ENCODE measurements at places on chromosomes 13 and 19. TPM values are rescaled to one million over a fixed set of nuclear protein-coding genes. Genes with fewer than 3 reads are reported as not detected.

Gene C19orf85
- 3.1 TPM for polyA plus RNA-seq

Gene IGFL2
- polyA plus RNA-seq: not detected

Gene SIRT6
- 39.6 TPM for polyA plus RNA-seq

Gene NTF4
- not detected for polyA plus RNA-seq

Gene DIRAS1
- 64.5 TPM for polyA plus RNA-seq

Gene ETV2
- polyA plus RNA-seq: 5.6 TPM

Gene EPS8L1
- 5.5 TPM for polyA plus RNA-seq

Gene ZNF426
- 6.5 TPM for polyA plus RNA-seq

Gene ZNF568
- 6.1 TPM for polyA plus RNA-seq

Gene BCKDHA
- 53.0 TPM for polyA plus RNA-seq

Gene PCDH9
- polyA plus RNA-seq: 9.9 TPM

Gene DHRS12
- polyA plus RNA-seq: 18.6 TPM

Gene SOX1
- 98.5 TPM for polyA plus RNA-seq

Gene OSCAR
- polyA plus RNA-seq: 0.81 TPM

Gene CGB5
- polyA plus RNA-seq: not detected

GRCh38 chr13:59601993-59602392 is 561.7 kb downstream of the DIAPH3 start:
- no peak for DNase-seq

DNA sequence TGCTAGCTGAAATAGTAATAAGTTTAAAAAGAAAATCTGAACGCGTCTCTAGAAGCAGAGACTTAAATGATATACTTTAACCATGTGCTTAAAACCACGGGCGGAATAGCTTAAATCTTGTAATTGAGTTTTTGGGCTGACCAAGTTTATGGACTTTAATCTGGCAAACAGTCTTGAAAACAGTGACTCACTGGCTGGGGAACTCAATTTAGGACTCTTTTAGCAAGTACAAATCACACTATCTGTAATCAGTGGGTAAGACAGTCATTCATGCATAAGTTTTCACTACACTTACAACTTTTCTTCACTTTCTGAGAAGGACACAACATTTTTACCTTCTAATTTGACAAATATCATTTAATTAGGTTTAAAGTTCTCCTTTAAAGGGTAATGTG is 26.8 kb downstream of the ZNF627 start:
- DNase-seq: no peak

DNA sequence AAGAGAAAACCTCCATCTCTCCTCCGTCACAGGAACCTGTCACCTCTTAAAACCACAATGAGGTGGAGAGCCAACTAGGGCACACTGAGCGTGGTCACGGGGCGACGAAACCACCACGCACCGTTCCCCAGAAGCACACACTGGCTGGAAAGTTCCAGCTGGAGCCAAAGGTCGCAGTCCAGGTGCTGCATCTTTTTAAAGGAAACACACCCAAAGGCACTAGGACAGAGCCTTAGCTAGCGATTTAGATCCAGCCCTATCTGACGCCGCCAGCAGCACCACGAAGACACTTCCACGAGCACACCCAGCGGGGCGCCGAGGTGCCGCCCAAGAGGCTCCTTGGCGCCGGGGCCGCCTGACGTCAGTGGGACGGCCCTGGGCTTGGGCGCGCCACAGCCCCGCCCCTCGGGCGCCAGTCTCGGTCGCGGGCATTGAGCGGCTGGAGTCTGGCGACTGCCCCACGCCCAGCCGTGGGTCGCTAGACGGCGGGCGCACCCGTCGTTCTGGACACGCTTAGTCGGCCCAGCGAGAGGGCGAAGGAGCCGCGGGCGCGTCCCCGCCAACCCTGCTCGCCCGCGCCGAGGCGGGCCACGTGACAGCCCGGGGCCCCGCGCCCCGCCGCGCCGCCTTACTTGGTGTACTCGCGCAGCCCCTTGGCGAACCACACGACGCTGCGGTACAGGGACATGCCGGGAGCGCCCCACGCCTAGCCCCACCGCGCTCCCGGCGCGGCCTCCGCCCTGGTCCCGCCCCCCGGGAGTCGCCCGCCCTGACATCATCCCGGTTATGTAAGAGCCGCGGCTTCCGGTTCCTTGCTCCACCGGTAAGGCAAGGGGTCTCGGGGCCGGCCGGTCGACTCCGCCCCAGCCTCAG is at the start of gene DHRS12:
Gene DHRS12 (minus strand): TSS at position 742 of the 873 bp plus-strand sequence. CDS start 4,504 bp downstream, outside the sequence.
- DNase-seq: peak; percentile 87

GRCh38 chr19:31533114-31533513 is 183.9 kb upstream of the TSHZ3 start:
- DNase-seq: no peak

DNA sequence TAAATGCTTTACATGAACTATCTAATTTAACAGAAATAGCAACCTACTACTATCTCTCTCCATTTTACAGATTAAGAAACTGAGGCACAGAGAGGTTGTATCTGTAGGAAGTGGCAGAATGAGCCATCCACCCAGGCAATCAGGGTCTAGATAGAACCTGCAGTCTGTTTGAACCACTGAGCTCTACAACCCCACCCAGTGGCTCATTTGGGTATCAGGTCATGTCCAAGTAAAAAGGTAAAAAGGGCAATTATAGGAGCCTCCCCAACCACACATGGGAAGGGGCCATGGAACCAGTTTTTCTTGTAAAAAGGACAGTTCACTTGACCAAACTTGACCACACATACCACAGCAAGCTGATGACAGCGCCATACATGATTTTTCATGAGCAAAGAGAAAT is 92.9 kb upstream of the SGCG start:
- DNase-seq: no peak

GRCh38 chr13:22432690-22433089 is 748.1 kb upstream of the SGCG start:
- DNase-seq: no peak

- no peak for DNase-seq
Observed at GRCh38 chr19:46841458-46842083, 9.1 kb downstream of the AP2S1 start.

GRCh38 chr13:22080832-22081231 is 410.0 kb downstream of the FGF9 start:
- no peak for DNase-seq

DNA sequence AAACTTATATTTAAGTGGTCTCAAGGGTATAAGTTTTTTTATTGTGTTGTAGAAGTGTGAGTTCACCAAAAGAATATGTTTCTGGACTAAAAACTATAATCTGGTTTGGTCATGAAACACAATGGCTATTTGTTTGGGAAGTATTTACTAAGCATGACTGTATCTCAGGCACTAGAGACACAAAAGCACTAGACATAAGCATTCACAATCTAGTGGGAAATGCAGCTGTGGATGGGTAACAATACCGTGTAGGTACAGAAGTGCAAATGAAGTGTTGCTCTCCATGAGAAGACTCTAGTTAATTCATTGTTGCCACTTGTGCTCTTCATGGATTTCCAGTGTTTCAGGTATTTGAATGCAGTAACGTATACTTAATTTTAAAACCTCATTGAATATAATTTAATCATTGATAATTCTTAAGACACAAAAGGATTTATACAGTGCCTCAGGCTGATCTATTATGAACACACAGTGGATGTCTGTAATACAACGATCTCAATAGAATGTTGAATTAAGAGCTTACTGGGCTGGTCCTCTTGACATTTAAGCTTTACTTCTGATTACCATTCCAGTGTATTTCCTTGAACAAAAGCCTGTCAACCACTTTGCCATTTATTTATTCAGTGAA is 50.9 kb downstream of the TPT1 start:
- no peak for DNase-seq

DNA sequence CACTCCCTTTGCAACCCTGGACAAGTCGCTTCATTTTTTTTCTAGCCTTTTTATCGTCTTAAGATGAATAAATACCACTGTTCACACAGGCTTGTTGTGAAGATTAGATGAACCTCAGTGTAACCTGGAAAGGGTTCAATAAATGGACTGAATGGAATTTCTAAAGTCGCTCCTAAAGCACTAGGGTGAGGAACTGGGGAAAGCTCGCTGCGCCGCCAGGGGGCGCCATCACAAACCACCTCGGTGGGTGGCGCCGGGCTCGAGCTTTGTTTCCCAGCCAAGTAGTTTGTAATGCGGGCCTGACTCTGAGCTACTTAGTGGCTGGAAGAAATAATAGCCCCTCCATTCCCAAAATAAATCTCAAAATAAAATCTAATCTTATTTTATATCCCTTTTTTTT is 2.2 kb upstream of the CEACAM6 start:
- no peak for DNase-seq

- peak; percentile 71 for DNase-seq
Observed at GRCh38 chr19:18762125-18763023, 28.7 kb downstream of the COMP start.

- DNase-seq: peak; percentile 37
Observed at GRCh38 chr19:15379999-15380647, 536 bp upstream of the AKAP8 start.

DNA sequence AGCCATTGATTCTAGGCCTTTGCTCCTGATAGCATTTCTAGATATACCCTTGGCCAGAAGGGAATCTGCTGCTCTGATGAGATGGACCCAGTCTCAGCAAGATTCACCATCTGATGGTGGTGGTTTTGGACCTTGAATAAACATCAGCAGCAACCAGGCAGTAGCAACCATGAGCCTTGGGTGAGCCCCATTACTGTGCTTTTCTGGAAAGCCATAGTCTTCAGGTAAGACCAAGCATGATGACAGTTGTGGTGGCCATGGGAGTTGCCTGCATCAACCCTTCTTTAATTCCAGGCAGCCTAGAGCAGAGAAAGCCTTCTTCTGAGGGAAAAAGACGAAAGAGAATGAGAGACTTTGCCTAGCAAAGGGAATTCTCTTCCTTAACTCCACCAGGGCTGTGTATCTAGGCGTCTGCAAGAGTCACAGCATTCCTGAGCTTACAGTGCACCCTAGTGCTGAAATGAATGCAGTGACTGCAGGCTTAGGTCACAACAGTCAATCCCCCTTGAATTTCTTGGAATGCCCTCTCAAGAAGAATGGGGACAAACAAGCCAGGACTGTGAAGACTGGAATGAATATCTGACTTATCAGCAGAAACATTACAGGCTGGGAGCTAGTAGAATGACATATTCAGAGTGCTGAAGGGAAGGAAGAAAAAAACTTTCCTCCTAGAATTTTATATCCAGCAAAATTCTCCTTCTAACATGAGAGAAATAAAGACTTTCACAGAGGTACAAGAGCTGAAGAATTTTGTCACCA is 942.4 kb upstream of the PCDH20 start:
- no peak for DNase-seq

- no peak for DNase-seq
Observed at GRCh38 chr13:20177049-20177831, 15.5 kb downstream of the GJB2 start.

GRCh38 chr19:47805313-47805712 is 962 bp upstream of the TPRX1 start:
- no peak for DNase-seq

GRCh38 chr13:22793598-22794134 is 387.1 kb upstream of the SGCG start:
- no peak for DNase-seq

- peak; percentile 66 for DNase-seq
Observed at GRCh38 chr19:32651729-32652140, 23.2 kb downstream of the ANKRD27 start.

DNA sequence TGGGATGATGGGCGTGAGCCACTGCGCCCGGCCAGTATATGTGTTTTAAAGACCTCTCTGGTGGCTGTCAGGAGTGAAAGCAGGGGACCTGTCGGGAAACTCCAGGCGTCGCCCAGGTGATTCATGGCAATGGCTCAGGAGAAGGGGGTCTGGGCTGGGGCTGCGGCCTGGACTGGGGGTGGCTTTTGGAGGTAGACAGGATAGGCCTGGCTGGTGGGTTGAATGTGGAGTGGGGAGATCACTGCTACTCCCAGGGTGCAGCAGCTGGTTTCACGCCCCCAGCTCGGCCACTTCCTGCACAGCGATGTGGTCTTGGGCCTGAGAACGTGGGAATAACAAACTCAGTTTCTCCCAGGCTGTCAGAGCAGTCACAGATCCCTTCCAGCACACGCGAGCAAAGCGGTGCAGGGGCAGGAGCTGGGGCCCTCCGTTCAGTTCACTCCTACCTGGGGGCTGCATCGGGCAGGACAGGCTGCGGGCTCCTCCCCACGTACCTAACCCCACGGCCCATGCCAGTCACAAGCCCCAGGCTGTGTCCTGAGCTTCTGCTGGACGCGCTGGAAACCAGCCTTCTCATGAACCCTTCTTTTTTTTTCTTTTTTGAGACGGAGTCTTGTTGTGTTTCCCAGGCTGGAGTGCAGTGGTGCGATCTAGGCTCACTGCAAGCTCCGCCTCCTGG is 18.9 kb downstream of the KDM4B start:
- no peak for DNase-seq

GRCh38 chr13:41520660-41521630 is 63.6 kb downstream of the RGCC start:
- no peak for DNase-seq

DNA sequence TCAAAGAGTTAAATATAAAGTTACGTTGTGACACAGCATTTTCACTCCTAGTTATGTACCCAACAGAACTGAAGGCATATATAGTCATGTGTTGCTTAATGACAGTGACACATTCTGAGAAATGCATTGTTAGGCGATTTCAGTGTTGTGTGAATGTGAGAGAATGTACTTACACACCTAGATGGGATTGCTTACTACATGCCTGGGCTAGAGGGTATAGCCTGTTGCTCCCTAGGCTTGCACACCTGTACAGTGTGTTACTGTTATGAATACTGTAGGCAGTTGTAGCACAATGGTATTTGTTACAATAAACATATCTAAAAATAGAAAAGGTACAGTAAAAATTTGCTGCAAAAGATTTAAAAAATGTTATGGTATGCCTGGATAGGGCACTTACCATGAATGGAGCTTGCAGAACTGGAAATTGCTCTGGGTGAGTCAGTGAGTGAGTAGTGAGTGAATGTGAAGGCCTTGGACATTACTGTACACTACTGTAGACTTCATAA is 89.2 kb downstream of the DHRS12 start:
- no peak for DNase-seq

DNA sequence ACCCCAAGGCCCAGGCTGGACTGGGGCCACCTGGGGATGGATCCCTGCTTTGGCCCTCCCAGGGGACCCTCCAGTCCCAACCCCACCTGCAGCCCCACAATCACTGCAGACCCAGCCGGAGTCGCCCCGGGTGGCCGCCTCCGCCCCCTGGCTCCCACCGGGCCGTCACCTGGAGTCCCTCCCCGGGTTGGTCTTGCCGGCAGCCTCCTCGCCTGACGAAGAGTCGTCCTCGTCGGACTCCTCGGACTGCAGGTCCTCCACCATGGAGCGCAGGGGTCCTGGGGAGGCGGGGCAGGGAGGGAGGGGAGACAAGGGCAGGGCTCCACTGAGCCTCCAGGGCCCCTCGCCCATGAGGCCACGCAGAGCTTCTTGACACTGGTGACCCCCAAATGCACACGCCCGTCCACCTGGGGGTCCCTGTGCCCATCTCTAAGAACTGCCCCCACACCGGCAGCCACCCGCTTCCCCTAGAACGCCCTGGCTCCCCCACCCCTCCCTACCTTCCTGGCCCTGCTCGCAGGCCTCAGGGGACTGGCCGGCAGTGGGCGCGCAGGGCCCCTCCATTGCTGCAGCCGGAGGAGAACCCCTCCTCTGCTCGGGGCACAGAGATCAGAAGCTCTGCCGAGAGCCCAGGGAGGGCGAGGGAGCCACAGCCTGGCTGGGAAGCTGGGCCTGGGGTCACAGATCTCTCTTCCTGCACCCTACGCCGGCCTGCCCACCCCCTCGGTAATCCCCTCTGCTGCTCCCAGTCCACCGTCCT is 63.4 kb downstream of the MLLT1 start:
- DNase-seq: no peak

Data from brain (organoid and tissue), 16 donors.